DMS79 (cell line): ENCODE measurements at places on chromosomes 12 and 14.
A peak's percentile ranks its signal among the peaks of the same experiment; 100 is the strongest.

DNA sequence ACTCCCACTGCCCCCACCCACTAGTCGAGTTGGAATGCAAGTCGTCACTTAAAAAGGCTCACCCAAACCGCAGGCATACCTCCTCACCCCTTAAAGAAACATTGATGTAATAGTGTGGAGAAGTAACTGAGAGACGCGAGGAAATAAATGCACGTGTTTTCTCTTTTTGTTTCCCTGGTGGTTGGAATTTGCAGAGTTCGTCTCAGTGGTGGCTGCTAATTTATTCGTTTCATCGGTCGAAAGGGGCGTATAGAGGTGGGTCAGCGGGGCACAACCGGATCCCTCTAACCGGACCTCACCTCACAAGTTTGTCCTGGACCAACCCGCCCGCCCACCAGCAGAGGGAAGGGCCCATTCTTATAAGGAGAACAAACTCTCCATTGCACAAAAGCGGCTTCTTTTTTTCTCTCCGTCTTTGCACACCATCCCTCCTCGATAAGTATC is 5.0 kb upstream of the NPAS3 start:
- no peak for DNase-seq

- no peak for DNase-seq
Observed at GRCh38 chr12:10215436-10215835, 2.8 kb downstream of the GABARAPL1 start.

DNA sequence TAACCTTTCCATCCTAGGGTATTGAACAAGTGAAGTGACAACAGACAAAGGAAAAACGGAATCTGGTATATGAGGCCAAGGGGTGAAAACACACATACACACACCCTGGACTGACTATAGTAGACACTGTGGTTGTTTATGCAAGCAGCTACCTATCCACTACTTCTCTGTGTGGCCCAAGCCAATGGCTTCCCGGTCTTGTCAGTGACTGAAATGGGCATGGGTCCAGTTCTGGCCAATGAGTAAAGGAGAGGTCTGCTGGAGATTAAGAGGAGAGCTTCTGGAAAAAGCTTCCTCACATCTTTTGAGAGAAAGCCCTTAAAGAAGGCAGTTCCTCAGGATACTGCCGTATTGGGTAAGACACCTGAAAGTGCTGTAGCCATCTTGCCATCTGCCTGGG is 19.3 kb downstream of the MBIP start:
- no peak for DNase-seq

DNA sequence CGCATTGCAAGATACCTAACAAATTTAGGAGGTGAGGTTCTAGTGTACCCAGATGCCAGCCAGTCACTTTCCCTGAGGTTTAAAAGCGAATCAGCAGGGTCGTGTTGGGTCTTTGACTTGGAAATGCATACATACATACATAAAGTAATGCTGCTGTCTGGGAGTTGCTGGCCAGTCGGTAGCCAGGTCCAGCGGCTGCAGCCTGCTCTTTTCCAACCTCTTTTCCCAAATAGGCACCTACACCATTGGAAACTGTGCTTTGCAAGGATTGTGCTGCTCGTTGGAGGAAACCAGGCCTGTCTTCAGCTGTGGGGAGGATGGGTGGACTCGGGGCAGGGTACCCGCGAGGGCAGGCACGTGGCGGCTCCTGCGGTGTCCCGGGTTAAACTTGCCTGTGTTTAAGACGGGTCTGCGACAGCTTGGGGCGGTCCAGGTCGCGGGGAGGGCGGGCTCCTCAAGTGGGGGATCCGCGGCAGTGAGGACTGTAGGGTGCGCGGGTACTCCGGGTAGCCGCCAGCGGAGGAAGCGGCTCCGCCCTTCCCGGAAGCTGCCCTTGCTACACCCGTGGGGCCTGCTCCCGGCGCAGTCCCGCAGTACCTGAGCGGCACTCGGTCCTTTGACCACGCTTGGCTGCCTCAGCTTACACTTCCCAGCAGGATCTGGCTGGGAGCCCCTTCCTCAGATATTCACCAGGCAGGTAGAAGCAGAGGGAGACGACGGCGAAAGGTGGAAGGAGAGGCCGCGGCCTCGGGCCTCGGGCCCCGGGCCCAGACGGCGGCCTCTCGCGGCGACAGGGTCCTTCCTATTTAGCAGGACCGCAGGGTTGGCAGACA is 2.7 kb downstream of the TTC6 start:
- DNase-seq = peak; percentile 74
